Activated T-helper 1 cell treated with anti-CD3 and anti-CD28 coated beads, Interleukin-12 subunit alpha, Interleukin-12 subunit beta, Interleukin-2, Interleukin-4 antibody, amounts not matched to agents 30 ng/mL and 10 ng/mL and 1 ng/mL, durations not matched to agents 14 hours and 24 hours and 36 hours (primary cell): ENCODE measurements at places on chromosomes 5 and 9.

DNA sequence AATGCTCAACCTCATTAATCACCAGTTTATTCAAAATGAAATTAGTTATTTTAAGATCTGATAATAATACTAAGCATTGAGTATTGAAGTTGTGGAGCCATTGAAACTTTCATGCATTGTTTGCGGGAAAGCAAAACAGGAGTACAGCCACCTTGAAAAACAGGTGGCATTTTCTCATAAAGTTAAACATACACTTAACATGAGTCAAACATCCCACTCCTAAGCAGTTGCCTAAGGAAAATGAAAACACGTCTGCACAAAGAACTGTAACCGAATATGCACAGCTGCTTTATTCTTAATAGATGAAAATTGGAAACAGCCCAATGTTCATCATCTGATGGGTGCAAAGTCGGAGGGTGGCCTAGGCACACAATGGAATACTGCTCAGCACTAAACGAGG lies 177.3 kb downstream of the IRX2 start:
- H3K36me3 ChIP-seq, result no peaks in the 10 kb centered on the region
- H3K4me3 ChIP-seq, result no peak overlapping the region
- no peaks in the 10 kb centered on the region for H3K4me1 ChIP-seq
- H3K27ac ChIP-seq, result no peak overlapping the region
- H3K27me3 ChIP-seq, result no peaks in the 10 kb centered on the region

GRCh38 chr5:82639393-82640144 lies 361.4 kb upstream of the RPS23 start:
- H3K4me3 ChIP-seq, result no peak overlapping the region
- H3K27ac ChIP-seq, result no peak overlapping the region
- H3K36me3 ChIP-seq, result no peaks in the 10 kb centered on the region
- no peaks in the 10 kb centered on the region for H3K27me3 ChIP-seq
- DNase-seq, result no peak
- peaks cover 32% of the 10 kb centered on the region for H3K4me1 ChIP-seq

GRCh38 chr5:172852490-172853354 lies 18.7 kb downstream of the ERGIC1 start:
- H3K4me3 ChIP-seq, result no peak overlapping the region
- H3K27ac ChIP-seq, result peak overlapping the region; percentile 69
- no peaks in the 10 kb centered on the region for H3K27me3 ChIP-seq
- H3K4me1 ChIP-seq, result peaks cover 33% of the 10 kb centered on the region
- peaks cover 4% of the 10 kb centered on the region for H3K36me3 ChIP-seq

GRCh38 chr5:143403334-143403592 lies 223 bp downstream of the NR3C1 start:
- peaks cover 54% of the 10 kb centered on the region for H3K4me1 ChIP-seq
- H3K27me3 ChIP-seq, result no peaks in the 10 kb centered on the region
- H3K36me3 ChIP-seq, result peaks cover 34% of the 10 kb centered on the region

GRCh38 chr5:175728885-175729828 lies 71.3 kb downstream of the HRH2 start:
- no peak for DNase-seq
- no peak overlapping the region for H3K4me3 ChIP-seq
- H3K27me3 ChIP-seq, result peaks cover 18% of the 10 kb centered on the region
- no peaks in the 10 kb centered on the region for H3K36me3 ChIP-seq
- H3K4me1 ChIP-seq, result peaks cover 6% of the 10 kb centered on the region

GRCh38 chr9:115010874-115011273 lies 80.5 kb upstream of the TNFSF8 start:
- H3K27ac ChIP-seq, result no peak overlapping the region
- no peaks in the 10 kb centered on the region for H3K27me3 ChIP-seq

- peaks cover 7% of the 10 kb centered on the region for H3K27me3 ChIP-seq
- peaks cover 2% of the 10 kb centered on the region for H3K36me3 ChIP-seq
- H3K4me1 ChIP-seq, result no peaks in the 10 kb centered on the region
- H3K27ac ChIP-seq, result no peak overlapping the region
Measured at GRCh38 chr5:40010436-40010835, 585.7 kb upstream of the DAB2 start.

- peak overlapping the region; percentile 23 for H3K27ac ChIP-seq
- no peaks in the 10 kb centered on the region for H3K27me3 ChIP-seq
- no peaks in the 10 kb centered on the region for H3K36me3 ChIP-seq
- peaks cover 29% of the 10 kb centered on the region for H3K4me1 ChIP-seq
- H3K4me3 ChIP-seq, result no peak overlapping the region
- DNase-seq, result no peak
Measured at GRCh38 chr5:111584651-111585050, 72.3 kb upstream of the STARD4 start.

DNA sequence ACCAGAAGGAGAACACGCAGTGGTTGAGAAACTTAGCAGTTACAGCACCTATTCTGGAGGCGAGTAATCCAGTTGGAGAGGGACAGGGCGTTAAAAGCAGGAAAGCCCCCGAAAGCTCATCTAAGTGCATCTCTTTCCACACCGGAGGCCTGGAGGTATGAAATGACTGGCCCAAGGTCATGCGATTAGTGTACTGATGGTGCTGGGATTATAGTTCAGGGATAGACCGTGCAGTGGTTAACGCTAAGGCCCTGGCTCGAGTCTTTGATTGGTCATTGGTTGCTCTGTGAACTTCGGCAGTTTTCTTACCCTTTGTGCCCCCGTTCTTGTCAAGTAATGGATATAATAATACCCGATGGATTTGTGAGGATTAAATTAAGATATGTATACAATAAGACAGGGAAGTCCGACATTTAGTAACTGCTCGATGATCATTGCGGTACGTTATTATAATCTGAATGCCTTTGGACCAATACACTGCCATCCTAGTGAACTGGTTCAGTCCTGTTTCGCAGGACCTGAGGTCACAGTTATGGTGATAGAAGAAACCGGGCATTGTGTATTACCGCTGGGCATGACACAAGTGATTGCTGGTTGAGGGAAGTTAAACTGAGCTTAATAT lies 960 bp downstream of the CANX start:
- H3K27ac ChIP-seq, result peak overlapping the region; percentile 99
- peak; percentile 27 for DNase-seq
- no peaks in the 10 kb centered on the region for H3K27me3 ChIP-seq

GRCh38 chr5:160694896-160695295 lies 157.1 kb downstream of the ATP10B start:
- H3K27ac ChIP-seq, result no peak overlapping the region
- H3K4me3 ChIP-seq, result no peak overlapping the region
- H3K4me1 ChIP-seq, result no peaks in the 10 kb centered on the region
- H3K36me3 ChIP-seq, result no peaks in the 10 kb centered on the region
- DNase-seq, result no peak

GRCh38 chr5:943918-944620 lies 51.4 kb downstream of the TRIP13 start:
- H3K27ac ChIP-seq, result no peak overlapping the region
- no peak overlapping the region for H3K4me3 ChIP-seq
- DNase-seq, result no peak
- H3K36me3 ChIP-seq, result no peaks in the 10 kb centered on the region
- H3K27me3 ChIP-seq, result peaks cover 45% of the 10 kb centered on the region
- no peaks in the 10 kb centered on the region for H3K4me1 ChIP-seq

DNA sequence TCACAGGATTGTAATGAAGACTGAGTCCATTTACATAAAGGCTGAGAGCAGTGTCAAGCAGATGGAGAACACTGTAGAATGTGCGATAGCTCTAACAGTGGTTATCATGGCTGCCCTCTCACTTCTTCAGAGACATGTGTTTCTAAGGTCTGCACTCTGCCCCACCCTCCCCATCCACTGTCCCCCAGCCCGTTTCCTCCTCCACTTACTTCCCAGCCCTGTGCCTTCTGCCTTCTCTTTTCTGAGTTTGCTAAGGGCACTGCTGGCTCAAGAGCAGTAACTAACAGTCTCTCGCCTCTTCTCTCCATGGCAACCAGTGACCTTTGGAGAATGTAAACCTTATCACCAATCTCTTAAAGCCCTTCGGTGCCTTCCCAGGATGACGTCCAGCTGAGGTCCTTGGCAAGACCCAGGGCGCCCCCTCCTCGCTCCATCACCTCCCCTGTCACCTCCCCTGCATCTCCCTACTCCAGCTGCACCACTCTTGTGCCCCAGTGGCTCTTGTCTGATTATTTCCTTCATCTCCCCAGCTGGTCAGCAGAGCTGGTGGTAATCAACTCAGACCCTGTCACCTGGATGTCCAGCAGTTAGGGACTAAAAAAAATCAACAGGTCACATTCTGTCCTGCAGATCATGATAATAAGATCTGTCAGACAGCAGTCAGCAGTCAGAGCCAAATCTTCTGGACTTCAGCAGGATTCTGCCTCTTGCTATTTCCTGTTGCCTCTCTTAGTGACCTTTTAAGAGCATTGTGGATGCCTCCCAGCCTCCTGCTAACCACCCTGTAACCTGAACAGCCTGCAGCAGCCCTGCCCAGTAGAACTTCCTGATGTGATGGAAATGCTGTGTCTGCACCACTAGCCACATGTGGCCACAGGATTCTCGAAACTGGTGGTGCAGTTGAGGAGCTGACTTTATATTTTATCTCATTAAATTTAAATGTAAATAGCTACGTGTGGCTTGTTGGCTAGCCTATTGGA lies 9.0 kb downstream of the FXN start:
- peaks cover 13% of the 10 kb centered on the region for H3K36me3 ChIP-seq
- no peak for DNase-seq
- H3K4me3 ChIP-seq, result peak overlapping the region; percentile 61
- H3K27me3 ChIP-seq, result no peaks in the 10 kb centered on the region
- H3K4me1 ChIP-seq, result peaks cover 19% of the 10 kb centered on the region

GRCh38 chr5:115541611-115542010 lies 3.0 kb downstream of the FEM1C start:
- peaks cover 62% of the 10 kb centered on the region for H3K36me3 ChIP-seq
- H3K4me3 ChIP-seq, result peak overlapping the region; percentile 99
- H3K27ac ChIP-seq, result no peak overlapping the region
- H3K27me3 ChIP-seq, result no peaks in the 10 kb centered on the region
- no peak for DNase-seq
- H3K4me1 ChIP-seq, result peaks cover 76% of the 10 kb centered on the region

DNA sequence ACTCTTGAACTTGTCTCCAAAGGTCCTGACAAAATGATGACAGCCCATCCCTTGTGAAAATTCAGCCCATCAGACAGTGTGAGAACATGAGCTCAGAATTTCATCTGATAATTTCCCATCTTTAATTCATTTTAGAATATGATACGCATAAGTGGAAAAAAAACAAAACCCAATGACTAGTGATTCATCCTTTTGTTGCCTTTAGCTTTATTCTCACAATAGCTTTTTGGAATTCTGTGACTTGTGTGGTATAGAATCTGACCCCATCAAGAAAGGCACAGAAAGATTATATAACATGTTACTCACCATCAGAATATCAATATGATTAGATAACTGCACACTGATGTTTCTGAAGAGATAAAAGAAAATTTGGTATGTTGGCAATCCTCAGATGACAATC lies 16.1 kb upstream of the TMED7 start:
- no peaks in the 10 kb centered on the region for H3K36me3 ChIP-seq
- H3K27ac ChIP-seq, result no peak overlapping the region
- peaks cover 75% of the 10 kb centered on the region for H3K27me3 ChIP-seq
- no peak overlapping the region for H3K4me3 ChIP-seq
- peaks cover 26% of the 10 kb centered on the region for H3K4me1 ChIP-seq

- H3K4me3 ChIP-seq, result no peak overlapping the region
- H3K4me1 ChIP-seq, result no peaks in the 10 kb centered on the region
- no peak overlapping the region for H3K27ac ChIP-seq
- no peak for DNase-seq
- no peaks in the 10 kb centered on the region for H3K27me3 ChIP-seq
Measured at GRCh38 chr5:103648086-103648485, 85.5 kb upstream of the NUDT12 start.

DNA sequence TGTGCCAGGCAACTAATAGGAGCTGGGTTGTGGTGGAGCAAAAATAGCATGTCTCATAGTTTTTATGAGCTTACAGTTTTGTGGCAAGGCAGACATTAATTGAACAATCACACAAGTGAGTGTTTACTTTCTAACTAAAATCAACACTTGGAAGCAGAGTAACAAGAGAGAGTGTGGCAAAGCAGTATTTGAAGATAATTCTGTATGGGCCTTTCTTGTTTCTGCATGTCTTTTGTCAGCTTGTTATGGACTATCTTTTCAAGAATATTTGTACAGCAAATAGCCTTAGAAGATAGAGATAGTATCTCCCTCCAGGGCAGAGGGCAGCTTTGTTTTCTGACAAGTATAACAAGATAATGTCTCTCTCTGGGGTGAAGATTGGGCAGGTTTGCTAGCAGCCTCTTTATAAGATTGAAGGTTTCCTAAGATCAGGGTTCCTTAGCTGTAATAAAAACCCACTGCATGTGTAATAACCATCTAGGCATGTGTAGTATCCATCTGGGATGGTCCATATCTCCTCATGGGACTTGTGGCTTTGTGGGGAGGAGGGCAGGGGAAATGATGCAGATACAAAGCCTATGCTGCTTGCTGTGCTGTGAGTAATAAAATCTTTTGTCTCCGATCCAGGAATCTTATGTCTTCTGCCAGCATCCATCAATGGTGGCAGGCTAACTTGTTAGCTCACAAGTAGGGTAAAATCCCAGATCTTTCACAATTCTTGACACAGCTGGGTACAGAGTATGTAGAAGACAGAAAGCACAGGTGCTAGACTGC lies 479.9 kb downstream of the KDM4C start:
- peaks cover 16% of the 10 kb centered on the region for H3K4me1 ChIP-seq
- no peak for DNase-seq
- no peak overlapping the region for H3K27ac ChIP-seq
- no peak overlapping the region for H3K4me3 ChIP-seq
- H3K36me3 ChIP-seq, result no peaks in the 10 kb centered on the region
- H3K27me3 ChIP-seq, result no peaks in the 10 kb centered on the region

DNA sequence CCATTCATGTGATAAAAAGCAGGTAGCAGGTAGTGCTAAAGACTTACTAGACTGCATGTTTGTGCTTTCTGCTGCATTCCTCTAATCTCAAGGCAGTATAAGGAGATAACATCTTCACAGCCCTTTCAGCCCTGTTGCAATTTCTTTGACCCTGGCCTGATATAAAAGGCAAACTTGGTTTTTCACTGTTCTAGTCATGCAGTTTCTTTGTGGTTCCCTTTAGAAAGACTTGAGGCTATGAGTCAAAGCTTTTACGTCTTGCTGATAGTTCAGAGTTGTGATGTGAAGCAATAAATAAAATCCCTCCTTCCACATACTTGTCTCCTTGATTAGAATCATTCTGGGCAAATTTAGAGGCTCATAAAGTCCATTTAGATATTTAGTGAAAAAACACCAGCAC lies 88.6 kb upstream of the CDKN2B start:
- H3K36me3 ChIP-seq, result peaks cover 6% of the 10 kb centered on the region
- no peak overlapping the region for H3K27ac ChIP-seq
- H3K27me3 ChIP-seq, result peaks cover 30% of the 10 kb centered on the region
- no peak for DNase-seq

DNA sequence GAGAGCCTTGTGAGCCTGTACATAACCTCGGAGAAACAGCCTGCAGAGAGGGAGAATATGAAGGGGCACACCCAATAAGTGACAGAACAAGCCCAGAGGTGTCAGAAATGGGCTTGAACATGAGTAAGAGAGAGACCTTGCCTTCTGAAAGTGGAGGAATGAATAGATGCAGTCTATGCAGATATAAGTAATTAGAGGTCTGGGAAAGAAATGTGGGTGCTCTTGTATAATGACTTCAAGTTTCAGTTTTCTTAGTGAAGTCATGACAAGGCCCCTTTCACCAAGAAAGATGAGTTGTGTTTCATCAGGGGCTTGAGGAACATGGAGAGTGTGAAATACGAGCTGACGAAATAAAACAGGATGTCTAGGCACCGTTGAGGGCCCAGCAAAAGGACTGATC lies 15.1 kb downstream of the GRAMD2B start:
- peaks cover 13% of the 10 kb centered on the region for H3K36me3 ChIP-seq
- no peaks in the 10 kb centered on the region for H3K27me3 ChIP-seq
- H3K4me1 ChIP-seq, result peaks cover 22% of the 10 kb centered on the region
- H3K4me3 ChIP-seq, result no peak overlapping the region

GRCh38 chr5:106882035-106882434 lies 788.7 kb downstream of the EFNA5 start:
- no peak overlapping the region for H3K4me3 ChIP-seq
- H3K36me3 ChIP-seq, result no peaks in the 10 kb centered on the region
- H3K27ac ChIP-seq, result no peak overlapping the region
- no peaks in the 10 kb centered on the region for H3K27me3 ChIP-seq
- no peaks in the 10 kb centered on the region for H3K4me1 ChIP-seq
- DNase-seq, result no peak
